Spleen (tissue), 13 donors: ENCODE measurements at places on chromosomes 13 and 19.

GRCh38 chr13:38002606-38003005 lies 133.0 kb upstream of the TRPC4 start:
- no peak for DNase-seq

DNA sequence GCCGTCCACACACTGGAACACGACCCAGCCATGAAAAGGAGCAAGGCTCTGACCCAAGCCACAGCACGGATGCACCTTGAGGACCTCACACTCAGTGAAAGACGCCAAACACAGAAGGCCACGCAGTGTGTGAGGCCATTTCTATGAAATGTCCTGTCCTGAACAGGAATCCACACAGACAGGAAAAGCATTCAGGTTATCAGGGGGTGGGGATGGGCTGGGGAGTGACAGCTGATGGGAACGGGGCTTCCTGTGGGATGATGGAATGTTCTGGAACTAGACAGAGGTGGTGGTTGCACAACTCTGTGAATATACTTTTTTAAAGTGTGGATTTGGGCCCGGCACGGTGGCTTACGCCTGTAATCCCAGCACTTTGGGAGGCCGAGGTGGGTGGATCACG lies 30.6 kb downstream of the GPX4 start:
- DNase-seq: no peak

DNA sequence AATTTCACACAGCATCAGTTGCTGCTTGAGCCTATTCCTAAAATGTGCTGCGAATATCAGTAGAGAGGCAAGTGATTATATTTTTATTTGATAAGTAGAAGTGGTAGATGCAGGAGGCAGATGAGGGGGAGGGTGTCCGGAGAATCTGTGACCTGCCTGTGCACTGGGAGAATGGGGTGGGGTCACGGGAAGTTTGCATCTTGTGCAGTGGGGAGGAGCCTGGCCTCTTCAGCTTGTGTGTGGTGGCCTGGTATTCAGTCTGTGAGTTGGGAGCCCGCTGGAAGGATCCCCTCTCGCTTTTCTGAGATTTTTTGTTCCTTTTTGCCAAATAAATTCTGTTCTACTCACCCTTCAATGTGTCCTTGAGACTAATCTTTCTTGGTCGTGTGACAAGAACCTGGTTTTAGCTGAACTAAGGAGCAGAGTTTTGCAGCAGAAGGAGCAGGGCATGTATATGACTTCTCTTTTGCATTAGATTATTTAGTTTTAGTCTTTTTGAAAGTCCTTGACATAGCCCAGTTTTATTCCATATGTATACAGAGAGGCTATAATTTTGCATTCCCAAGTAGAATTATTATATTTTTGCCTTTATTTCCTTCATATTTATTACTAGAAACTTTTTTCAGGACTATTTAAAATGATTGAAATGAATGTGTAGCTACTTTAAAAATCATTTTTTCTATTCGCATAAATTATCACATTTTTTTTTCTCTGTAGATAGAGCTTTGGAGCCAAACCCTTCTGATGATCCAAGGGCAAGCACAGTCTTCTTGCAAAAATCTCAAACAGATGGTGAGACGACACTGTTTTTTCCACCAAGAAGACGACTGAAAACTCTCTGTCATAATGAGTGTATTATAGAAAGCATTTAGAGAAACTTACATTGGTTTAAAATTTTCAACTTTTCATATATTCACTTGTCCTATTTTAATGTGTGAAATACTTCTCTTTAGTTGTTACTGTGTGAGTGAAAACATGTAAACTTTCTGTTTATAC lies 1257.2 kb downstream of the UQCRFS1 start:
- no peak for DNase-seq

DNA sequence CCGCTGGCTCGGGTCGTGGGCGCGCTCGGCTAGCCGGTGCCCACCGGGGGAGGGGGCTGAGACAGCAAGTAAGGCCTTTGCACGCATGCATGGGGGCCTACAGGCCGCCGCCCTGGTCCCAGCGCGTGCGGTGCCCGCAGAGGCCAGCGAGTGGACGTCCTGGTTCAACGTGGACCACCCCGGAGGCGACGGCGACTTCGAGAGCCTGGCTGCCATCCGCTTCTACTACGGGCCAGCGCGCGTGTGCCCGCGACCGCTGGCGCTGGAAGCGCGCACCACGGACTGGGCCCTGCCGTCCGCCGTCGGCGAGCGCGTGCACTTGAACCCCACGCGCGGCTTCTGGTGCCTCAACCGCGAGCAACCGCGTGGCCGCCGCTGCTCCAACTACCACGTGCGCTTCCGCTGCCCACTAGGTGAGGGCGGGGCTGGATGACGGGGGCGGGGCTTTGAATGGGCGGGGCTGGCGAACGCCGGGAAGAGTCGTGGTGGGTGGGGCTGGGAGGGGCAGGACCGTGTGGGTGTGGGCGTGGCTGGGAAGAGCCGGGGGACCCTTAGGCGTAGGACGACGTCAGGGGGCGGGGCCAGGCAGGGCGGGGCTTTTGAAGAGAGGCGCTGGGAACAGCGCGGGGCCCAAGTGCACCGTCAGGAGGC lies 2.1 kb downstream of the CILP2 start:
- peak; percentile 92 for DNase-seq

DNA sequence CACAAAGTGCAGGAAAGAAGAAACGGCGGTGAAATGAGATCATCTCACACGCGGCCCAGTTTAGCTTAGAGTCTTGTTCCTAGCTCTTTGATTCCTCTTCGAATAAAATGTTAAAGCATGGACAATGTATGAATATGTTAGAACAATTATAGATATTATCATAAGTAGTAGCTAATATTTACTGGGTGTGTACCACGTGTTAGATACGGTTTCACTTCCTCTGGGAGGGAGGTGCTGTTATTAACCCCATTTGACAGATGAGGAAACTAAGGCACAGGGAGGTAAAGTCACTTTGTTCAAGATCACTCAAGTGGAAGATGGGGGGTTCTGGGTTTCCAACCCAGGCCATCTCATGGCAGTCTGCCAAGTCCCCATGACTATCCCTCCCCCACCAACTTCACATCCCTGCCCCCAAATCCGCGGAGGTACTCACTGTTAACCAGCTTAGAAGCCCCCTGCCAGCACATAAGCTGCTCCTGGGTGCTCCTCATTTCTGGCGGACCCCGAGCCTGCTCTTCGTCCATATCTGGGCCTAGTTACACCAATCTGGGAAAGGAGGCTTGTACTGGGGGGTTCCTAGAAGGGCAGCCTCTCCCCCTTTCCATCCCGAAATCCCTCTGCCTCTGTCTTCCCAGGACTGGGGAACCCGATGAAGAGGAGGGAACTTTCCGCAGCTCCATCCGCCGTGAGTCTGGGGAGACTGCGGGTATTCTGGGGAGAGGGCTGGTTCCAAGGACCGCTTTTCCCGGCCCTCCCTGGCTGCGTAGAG lies 1.0 kb upstream of the FXYD7 start:
- DNase-seq: no peak

GRCh38 chr19:2167896-2168618 lies 4.3 kb downstream of the DOT1L start:
- peak; percentile 93 for DNase-seq

GRCh38 chr19:36113894-36114720 lies 568 bp downstream of the POLR2I start:
- DNase-seq: peak; percentile 84

- DNase-seq: peak; percentile 56
Observed at GRCh38 chr19:38919837-38920601, 8.0 kb upstream of the CCER2 start.

DNA sequence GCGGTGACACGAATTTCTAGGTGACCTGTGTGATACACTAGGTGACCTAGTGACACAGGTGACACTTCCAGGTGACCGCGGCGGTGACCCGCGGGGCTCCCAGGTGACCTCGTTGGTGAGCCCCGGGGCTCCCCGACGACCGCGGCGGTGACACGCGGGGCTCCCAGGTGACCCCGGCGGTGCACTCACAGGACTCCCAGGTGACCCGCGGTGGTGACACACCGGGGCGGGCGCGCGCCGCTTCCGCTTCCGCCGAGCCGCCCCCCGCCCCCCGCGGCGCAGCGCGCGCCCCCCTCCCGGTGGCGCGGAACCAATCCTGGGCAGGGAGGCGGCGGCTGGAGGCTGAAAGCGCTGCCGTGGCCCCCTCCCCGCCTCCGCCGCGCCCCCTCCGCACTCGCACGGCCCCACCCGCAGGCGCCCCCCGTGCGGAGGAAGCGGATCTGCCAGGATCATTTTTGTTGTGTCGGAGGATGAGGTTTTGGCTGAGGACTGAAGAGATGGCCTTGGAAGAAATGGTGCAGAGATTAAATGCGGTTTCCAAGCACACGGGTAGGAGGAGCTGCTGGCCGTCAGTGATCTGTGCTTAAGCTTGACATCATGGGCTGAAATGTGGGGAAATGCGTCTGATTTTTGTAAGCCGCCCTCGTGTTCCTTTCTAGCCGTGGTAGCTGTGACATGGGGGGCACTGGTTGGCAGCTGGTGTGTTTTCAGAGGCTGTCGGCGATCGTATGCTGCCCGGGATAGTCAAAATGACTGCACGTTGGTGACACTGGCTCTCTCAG lies at the start of gene MCF2L:
TSS of gene MCF2L (plus strand) at position 305 of the 782 bp plus-strand sequence. CDS start at position 471, 166 bp downstream.
- DNase-seq: peak; percentile 88

GRCh38 chr13:106522112-106522705 lies 13.3 kb downstream of the EFNB2 start:
- DNase-seq: no peak

DNA sequence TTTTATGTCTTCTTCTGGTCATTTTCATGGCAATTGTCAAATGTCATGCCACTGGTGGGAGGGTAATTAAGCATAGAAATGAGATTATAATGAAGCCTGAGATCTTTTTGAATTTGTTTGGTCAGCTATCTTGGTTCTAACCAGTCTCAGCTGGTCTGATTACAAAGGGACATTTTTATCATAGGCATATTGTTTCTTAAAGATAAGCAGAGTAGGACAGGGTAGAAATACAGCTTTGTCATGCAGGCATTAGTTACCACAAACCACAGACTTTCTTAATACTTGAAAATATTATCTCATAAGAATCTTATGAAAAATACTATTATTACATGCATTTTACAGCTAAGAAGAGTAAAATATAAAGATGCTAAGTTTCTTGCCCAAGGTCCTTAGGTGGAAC lies 1761.5 kb downstream of the PCDH9 start:
- DNase-seq: no peak

- no peak for DNase-seq
Observed at GRCh38 chr19:48381178-48381950, 10.0 kb downstream of the KDELR1 start.

DNA sequence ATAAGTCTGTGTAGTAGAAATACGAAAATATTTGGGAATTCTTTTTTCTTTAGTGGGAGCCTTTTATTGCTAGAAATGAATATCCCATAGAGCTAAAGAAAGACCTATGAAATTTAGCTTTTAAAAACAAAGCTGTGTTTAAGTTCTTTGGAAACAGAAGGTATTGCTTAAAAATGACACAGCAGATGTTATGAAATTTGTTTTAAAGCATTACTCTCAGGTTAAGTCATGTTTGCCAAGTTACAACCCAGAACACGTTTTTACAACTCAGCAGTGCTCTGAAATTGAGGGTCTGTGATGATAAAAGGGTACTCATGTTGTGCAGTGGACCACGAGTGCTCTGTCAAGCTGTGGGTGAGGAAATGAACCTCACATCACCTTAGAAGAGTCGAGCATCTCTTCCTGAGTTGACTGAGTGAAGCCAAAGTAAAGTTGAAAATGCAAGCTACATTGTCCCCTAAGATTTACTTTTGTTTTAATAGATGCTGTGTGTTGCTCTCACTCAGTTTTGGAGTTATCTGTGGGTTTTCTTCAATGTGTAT lies 161.1 kb downstream of the SHISA2 start:
- no peak for DNase-seq

DNA sequence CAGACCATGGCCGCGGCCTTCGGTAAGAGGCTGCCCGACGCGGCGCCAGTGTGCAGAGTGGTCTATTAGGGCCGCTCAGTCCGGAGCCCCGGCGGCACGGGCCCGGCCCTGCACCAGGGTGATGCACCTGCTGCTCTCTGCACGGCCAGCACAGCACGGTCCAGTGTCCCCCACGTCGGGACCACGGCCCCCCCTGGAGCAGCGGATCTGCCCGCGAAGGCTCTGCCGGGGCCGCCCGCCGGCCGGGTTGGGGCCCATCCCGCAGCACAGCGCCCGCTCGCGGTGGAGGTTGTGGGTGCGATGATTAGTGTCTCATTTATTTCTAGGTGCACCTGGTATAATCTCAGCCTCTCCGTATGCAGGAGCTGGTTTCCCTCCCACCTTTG lies 7.9 kb downstream of the PTBP1 start:
- no peak for DNase-seq

DNA sequence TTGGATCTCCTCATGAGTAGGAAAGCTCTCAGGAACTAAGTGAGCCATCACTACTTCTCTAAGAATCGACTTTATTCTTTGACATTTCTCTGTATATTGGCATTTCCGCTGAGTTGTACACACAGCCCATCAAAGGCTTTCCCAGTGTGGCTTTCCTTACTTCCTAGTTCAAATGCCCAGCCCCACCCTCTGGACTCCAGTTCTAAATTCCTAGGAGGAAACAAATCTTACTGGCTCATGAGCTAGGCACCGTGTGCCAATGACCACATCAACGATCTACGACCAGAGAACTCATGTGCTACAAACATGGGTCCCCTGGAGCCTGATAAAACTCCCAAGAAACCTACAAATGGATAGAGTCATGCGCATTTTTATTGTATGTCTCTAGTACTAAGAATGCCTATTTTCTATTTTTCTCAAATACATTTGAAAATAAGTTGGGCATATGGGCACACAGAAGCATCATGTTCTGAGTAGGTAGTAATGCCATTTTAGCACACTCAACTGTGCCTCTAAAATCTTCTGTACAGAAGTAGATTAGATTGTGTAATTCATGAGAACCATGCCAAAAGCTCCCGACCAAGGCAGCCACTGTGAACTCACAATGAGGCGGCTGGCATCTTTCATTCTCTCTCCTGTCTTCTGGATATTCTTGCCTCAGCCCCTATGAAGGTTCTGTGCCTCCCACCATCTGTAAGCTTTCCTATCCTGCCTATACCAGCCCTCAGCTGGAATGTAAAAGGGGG lies 10.5 kb upstream of the RAP2A start:
- DNase-seq: no peak

GRCh38 chr19:28544451-28545261 lies 668.3 kb downstream of the UQCRFS1 start:
- no peak for DNase-seq

DNA sequence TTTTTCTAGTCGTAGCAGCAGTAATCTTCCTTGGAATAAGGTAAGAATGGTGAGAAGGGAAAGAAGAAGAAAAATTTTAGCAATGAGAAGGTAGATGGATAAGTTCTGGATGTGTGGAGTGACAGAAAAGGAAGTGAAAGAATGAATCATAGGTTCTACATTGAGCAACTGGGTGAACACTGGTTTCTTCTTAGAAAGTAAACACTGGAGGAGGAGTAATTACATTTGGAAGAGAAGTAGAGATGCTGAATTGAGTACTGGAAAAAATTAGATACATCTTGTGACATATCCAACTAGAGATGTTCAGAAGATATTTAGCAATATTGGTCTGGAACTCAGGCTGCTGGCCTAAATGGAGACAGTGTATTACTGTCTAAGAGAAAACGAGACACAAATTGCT lies 148.5 kb downstream of the GPC5 start:
- no peak for DNase-seq

DNA sequence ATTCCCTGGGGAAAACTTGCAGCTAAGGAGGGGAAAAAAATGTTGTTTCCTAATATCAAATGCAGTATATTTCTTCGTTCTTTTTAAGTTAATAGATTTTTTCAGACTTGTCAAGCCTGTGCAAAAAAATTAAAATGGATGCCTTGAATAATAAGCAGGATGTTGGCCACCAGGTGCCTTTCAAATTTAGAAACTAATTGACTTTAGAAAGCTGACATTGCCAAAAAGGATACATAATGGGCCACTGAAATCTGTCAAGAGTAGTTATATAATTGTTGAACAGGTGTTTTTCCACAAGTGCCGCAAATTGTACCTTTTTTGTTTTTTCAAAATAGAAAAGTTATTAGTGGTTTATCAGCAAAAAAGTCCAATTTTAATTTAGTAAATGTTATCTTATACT lies 33.6 kb downstream of the TNFSF11 start:
- DNase-seq: no peak
